ENCODE measurements at places on chromosomes 3 and 15. TPM values are rescaled to one million over a fixed set of nuclear protein-coding genes. Genes with fewer than 3 reads are reported as not detected.

Gene CLDN18
- not detected for total RNA-seq

- no peak overlapping the region for H3K27ac ChIP-seq
- no peaks in the 10 kb centered on the region for H3K27me3 ChIP-seq
- peak; percentile 86 for DNase-seq
These were observed 596 bp upstream of the LIMD1 start for GRCh38 chr3:45593708-45594601.

- H3K36me3 ChIP-seq: peaks cover 3% of the 10 kb centered on the region
- H3K27ac ChIP-seq: no peak overlapping the region
- H3K27me3 ChIP-seq: no peaks in the 10 kb centered on the region
- no peak for DNase-seq
- H3K4me3 ChIP-seq: no peak overlapping the region
These were observed 50.9 kb upstream of the HACD2 start for GRCh38 chr3:123635717-123636116.

GRCh38 chr3:45798034-45798433, 1.7 kb upstream of the SLC6A20 start:
- H3K4me3 ChIP-seq: no peak overlapping the region
- no peak overlapping the region for H3K27ac ChIP-seq
- no peaks in the 10 kb centered on the region for H3K36me3 ChIP-seq

GRCh38 chr15:56869573-56869972, 48.9 kb upstream of the TCF12 start:
- H3K27me3 ChIP-seq: no peaks in the 10 kb centered on the region
- no peak for DNase-seq
- no peak overlapping the region for H3K4me3 ChIP-seq
- peaks cover 2% of the 10 kb centered on the region for H3K4me1 ChIP-seq
- H3K27ac ChIP-seq: no peak overlapping the region

- no peak overlapping the region for H3K4me3 ChIP-seq
- no peak for DNase-seq
- no peak overlapping the region for H3K27ac ChIP-seq
- no peaks in the 10 kb centered on the region for H3K27me3 ChIP-seq
- H3K36me3 ChIP-seq: no peaks in the 10 kb centered on the region
- H3K4me1 ChIP-seq: no peaks in the 10 kb centered on the region
These were observed 27.0 kb upstream of the LPP start for GRCh38 chr3:188126934-188127333.
